ENCODE measurements at places on chromosomes 11 and 22.

- DNase-seq: peak; percentile 92
Measured at GRCh38 chr11:34274712-34275398, 83.0 kb downstream of the ABTB2 start.

GRCh38 chr11:72712841-72713240, 38.6 kb upstream of the PDE2A start:
- DNase-seq: no peak

- no peak for DNase-seq
Measured at GRCh38 chr22:17140826-17141766, 18.0 kb downstream of the HDHD5 start.

- DNase-seq: no peak
Measured at GRCh38 chr22:22824340-22825212, 63.0 kb upstream of the IGLL5 start.

DNA sequence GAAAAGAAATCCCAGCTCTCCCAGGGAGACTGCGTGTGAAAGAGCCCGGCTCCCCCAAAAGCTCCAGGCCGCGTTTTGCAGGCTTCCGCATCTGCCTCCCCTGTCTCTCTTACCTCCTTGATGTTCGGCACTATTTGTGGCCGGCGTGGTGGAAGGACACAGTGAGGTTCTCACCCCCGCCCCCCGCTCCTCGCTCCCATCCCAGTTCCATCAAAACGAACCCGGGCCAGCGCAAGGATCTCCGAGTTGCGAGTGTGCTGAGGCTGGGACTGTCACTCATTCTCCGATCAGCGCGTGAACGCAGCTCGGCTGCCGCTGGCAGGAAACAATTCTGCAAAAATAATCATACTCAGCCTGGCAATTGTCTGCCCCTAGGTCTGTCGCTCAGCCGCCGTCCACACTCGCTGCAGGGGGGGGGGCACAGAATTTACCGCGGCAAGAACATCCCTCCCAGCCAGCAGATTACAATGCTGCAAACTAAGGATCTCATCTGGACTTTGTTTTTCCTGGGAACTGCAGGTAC, at the start of gene NCAM1:
TSS of gene NCAM1 (plus strand) at position 275 of the 523 bp plus-strand sequence.
- peak; percentile 94 for DNase-seq

- DNase-seq: no peak
Measured at GRCh38 chr11:44709281-44709562, 17.5 kb upstream of the TSPAN18 start.

GRCh38 chr11:35285471-35285870, 133.9 kb downstream of the SLC1A2 start:
- DNase-seq: no peak

- no peak for DNase-seq
Measured at GRCh38 chr11:44622721-44623258, 57.3 kb downstream of the CD82 start.

GRCh38 chr22:46777609-46777970, 15.1 kb downstream of the TBC1D22A start:
- DNase-seq: peak; percentile 66

GRCh38 chr11:17861036-17861755, 126.6 kb downstream of the KCNC1 start:
- DNase-seq: no peak
